Forelimb muscle (tissue), 1 donor: ENCODE measurements at places on chromosomes 5 and 9.
A peak's percentile ranks its signal among the peaks of the same experiment; 100 is the strongest.

DNA sequence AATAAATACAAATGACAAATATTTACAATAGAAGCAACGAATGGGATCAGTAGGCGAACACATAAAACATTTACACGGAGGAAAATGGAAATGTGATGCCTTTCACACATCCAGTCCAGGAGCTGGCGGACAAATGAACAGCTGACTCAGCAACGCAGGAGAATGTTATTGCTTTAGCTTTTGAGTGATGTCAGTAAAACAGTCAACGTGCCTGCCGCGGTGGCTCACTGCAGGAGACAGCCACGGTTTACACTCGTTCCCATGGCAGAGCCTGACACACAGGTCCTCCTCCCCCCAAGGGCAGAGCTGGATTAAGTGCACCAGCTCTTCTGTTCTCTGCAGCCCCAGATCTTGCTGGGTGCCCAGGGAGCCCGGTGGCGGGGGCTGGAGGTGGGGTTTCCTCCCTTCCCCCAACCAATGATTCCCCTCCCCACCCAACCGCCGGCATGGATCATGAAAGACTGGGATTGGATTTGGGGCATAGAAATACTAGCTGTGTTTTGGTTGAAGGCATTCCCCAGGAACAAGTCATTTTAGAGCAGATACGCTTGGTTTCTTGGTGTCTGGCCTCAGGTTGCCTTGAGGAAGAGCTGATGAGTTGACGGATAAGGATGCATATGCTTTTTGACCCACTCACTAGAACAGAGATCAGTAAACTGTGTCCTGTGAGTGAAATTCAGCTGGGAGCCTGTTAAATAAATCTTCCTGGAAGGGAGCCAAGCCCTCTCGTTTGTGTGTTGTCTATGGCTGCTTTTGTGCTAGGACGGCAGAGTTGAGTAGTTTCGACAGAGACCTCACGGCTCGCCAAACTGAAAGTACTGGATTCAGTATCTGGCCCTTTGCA lies 12.5 kb downstream of the STC2 start:
- peak; percentile 73 for DNase-seq

DNA sequence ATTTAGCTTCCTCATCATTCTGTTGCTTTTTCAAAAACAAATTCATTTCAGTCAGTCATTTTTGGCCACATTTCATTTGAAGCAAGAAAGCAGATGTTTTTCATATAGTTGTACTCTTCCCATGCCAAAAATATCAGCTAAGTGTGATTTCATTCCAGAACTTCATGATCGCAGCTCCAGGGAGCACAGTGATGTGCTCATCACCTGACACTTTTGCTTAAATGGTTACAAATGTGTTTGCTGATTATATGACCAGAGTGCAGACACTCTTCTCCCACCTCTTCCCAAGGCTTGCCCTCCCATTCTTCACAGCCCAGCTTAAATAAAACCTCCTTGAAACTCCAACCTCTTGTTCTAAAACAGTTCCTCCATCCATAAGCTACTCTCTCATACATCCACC lies 32.6 kb downstream of the GABRB2 start:
- DNase-seq = peak; percentile 68

DNA sequence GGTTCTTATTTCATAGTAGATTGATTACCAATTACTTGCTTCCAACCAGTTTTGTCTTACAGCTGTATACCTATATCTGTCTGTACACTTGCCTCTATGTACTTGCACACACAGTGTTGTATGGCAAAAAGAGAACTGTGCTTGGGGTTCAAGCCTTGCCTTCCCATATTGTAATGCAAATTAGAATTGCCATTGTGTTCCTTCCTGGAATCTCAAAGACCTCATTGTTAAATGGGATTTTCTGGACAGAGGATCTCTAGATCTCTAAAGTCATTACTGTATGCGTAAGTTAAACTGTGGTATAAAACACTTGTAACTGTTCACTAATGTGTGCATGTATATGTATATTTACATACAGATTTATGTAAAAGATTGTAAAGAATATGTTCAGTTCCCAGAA lies 428.8 kb downstream of the CAAP1 start:
- DNase-seq = no peak

GRCh38 chr5:7010591-7010990 lies 297.4 kb downstream of the TENT4A start:
- no peak for DNase-seq

- DNase-seq = no peak
Observed at GRCh38 chr5:134938030-134938429, 29.7 kb upstream of the CATSPER3 start.

GRCh38 chr9:88580961-88581360 lies 46.0 kb downstream of the NXNL2 start:
- no peak for DNase-seq

DNA sequence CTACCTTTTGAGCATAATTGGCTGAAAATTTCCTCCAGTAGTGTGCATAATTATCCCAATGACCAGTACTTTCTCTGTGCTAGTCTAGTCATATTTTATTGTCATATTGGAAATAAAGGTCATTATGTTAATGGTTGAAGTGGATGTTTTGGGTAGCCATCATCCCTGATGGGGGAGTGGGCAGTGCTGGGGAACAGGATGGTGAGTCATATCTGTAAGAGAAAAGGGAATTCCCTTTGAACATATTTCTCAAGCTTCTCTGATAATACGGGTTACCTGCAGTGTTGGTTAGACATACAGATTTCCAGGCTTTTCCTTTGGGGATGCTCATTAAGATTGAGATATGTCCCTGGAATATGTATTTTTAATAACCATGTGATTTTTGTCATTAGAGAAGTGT lies 33.3 kb upstream of the SPATA31D4 start:
- no peak for DNase-seq

DNA sequence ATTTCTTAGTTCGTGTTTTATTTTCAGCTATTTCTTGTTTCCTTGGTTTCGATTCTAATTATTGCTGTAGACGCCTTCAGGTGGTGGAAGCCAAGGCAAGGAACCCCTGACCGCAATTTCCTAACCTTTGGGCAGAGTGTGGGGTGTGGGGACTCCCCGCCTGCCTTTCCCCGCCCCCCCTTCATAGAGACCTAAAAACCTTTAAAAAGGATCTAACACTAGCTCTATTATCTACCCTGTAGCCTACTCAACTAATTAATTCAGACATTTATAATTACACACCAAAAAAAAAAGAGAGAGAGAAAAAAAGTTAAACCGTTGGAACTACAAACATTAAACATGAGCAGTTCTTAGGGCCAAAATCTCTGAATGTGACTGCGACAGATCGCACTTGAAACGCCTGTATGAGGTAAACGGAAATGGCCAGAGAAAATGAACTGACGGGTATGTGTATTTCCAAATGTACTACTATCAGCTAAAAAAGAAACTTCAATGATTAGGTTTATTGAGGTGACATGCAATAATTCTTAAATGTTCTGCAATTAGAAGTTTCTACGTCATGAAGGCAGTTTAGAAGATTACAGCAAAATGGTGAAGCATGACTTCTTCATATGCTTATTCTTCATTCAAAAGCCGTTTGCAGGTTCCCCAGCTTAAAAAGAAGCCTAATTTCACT lies 19.0 kb upstream of the FER start:
- no peak for DNase-seq

GRCh38 chr9:133528001-133528875 lies 3.5 kb upstream of the MYMK start:
- DNase-seq = no peak
